CD4-positive, alpha-beta T cell (primary cell): ENCODE measurements at places on chromosomes 4 and X. TPM values are rescaled to one million over a fixed set of nuclear protein-coding genes. Genes with fewer than 3 reads are reported as not detected.

RAB9B gene
- 0.11 TPM for total RNA-seq

MTNR1A gene
- not detected for total RNA-seq

NR0B1 gene
- not detected for total RNA-seq

GAB3 gene
- 3.4 TPM for total RNA-seq

S100G gene
- not detected for total RNA-seq

ZAR1 gene
- total RNA-seq, result not detected

EXOC1L gene
- total RNA-seq, result not detected

TMEM31 gene
- not detected for total RNA-seq

CYSLTR1 gene
- 7.4 TPM for total RNA-seq

DNA sequence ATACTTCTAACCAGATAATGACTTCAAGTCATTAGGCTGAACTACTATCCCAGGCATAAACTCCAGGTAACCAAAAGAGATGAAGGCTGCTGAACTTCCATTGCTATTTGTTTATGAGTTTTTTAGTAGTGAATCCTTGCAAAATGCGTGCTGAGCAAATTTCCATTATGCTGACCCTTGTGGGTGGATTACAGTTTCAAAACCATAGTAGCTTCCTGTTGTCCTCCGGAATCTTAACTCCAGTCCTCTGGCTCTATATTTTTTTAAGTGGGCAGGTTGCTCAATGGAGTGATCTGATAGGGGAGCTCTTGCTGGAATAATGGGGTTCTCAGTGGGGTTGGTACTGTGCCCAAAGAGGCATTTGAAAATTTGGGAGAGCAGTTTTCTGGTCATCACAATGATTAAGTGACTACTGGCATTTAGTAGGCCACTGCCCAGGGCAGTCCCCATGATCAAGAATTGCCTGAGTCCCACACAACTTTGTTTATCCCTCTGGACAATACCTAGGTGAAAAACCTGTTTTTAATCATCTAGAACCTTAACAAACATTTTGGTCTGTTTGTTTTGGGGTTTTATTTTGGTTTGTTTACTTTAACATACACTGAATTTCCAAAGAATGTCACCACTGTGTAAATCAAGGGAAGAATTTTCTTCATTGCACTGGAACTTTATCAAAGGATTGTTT, 302.3 kb upstream of the GATB start:
- no peak for DNase-seq

- DNase-seq, result no peak
Observed at GRCh38 chr4:65669111-65670019, 924 bp downstream of the EPHA5 start.

GRCh38 chrX:136725441-136726104, 55.2 kb downstream of the ARHGEF6 start:
- DNase-seq, result no peak

- no peak for DNase-seq
Observed at GRCh38 chr4:166662266-166662843, 571.9 kb downstream of the SPOCK3 start.

GRCh38 chr4:88240297-88240714, 44.1 kb downstream of the PPM1K start:
- no peak for DNase-seq

DNA sequence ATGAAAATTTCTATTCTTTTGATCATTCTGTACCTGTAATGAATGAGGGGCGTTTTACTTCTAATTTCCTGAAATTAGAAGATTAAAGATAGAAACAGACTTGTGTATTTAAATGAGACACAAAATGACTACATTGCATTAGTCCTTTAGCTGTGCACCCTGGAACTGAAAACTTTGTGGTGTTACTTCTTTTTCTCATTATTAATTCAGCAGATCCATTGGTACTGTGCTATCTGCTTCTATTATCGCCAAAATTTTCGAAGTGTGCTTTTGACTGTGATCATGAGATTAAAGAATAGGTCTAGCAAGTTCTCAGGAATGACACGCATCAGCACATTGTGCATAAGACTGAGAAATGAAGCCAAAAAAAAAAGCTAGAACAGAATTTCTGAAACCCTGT, 1938.9 kb upstream of the TENM3 start:
- DNase-seq, result no peak

DNA sequence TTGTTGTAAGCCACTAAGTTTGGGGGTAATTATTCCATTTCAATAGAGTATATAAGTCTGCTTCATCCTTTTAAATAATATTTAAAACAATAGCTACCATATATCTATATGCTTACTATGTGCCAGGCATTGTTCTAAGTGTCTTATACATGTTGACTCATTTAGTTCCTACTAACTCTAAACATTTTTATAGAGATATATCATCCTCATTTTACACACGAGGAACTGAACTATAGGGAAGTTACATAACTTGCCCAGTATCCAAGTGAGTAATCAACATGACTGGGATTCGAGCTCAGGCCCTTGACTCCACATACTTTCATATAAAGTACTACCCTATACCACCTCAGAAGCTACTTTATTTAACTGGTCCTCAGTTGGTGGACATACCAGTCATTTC, 175.3 kb upstream of the RAI2 start:
- no peak for DNase-seq

GRCh38 chr4:186020793-186021407, 48.1 kb upstream of the TLR3 start:
- no peak for DNase-seq

- no peak for DNase-seq
Observed at GRCh38 chr4:3741217-3742011, 24.8 kb upstream of the ADRA2C start.

DNA sequence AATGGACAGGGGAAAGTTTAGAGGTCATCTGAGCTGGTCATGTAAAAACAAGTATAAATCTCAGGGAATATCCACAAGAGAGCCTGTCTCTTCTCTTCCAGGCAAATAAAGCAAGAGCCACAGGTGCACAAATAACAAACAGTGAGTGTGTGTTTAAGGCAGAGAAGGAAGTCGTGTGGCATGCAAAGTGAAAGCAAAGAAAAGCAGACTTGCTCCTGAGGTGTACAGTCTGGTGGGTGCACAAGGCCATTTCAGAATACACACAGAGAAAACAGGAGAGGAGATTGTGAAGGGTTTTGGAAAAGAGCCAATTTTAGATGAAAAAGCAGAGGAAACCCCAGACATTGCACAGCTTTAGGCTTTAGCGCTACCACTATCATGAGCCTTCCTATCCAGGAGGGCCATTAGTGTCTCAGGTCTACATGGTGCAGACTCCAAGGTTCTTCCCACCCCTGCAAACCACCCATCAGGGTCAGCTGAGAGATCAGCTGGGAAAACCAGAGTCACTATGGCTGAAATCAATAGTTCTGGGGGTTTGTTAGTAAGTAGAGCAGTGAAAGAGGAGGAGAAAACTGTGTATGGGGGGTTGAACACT, 355.8 kb downstream of the KLHL4 start:
- DNase-seq, result no peak

DNA sequence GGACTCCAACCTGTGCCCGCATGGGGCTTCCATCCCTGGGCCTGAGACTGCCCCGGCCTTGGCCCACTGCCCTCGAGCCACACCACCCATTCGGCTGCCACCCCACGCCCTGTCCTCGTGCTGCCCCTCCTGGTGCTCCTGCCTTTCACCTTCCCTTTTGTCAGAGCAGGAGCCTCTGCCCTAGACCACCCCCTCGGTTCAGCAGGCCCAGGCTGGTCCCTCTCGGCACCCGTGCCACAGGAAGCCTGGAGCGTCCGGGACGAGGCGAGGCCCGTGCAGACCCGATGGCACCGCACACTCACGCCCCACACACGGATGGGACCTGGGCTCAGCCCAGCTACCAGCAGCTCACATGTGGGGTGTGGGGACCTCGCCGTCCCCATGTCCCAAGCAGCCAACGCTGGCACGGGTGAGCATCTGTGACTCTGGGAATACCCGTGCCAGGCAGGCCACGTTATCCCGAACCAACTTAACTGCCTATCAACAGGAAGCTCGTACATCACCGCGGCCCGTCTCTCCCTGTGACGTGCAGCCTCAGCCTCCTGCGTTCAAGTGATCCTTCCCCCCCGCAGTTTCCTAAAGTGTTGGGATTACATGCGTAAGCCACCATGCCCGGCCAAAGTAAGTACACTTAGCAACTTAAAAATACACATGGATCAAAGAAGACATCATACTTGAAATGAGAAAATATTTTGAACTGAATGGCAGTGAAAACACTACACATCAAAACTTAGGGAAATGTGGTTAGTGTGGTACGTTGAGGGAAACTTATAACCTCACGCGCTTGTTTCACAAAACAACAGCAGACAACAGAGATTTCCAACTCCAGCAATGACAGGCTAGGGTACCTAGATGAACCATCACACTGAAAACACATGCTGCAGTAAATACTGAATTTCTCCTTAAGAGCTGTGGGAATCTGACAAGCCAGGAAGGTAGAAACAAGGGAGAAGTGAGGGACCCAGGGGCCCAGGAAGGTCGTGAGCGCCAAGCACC, 29.0 kb downstream of the LRPAP1 start:
- DNase-seq, result no peak

DNA sequence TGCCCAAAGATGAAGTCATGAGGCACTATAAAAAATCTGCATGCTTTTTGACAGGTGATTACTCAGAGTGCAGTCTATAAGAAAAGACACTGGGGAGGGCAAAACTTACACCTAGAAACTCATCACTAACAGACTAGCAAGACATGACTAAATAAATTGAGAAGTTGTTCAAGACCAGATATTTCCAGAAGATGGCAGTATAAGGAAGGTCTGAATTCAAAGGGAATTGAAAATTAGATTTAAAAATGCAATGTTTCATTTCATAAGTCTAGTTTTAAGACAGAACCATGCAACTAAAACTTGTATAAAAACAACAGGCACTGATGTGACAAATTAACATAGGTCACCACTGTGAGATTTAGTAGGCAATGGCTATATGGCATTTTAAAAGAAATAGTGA, 232.5 kb upstream of the POF1B start:
- no peak for DNase-seq

- DNase-seq, result no peak
Observed at GRCh38 chrX:13256603-13257002, 63.2 kb downstream of the ATXN3L start.

DNA sequence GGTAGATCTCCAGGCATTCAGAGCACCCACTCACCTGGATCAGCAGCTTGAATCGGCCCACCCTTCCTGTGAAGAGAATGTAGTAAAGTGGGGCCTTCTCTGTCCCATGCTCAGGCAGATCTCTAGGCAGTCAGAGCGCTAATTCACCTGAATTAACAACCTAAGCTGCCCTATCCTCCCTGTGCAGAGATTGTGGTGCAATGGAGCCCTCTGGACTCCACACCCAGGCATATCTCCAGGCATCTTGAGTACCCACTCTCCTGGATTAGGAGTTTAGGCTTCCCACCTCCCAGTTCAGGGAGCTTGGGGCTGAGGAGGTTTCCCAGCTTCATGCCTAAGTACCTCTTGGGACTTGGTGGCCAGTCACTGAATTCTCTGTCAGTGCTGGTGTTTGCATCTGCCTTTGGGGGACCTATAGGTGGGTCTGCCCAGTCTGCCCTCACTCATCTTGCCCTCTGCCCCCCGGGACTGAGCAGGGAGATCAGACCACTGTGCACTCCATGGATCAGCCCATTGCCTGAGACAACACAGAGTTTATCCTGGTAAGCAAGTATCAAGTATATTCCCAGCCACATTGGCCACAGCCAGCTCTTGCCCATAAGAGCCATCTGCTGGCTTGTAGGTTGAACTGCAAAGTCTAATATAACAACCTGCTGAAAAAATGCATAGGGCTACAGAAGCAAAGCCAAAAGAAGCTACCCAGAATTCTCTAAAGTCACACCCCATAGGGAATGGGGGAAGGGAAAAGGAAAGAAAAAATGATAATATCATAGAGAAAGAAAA, 372.9 kb downstream of the KLHL13 start:
- DNase-seq, result no peak

- no peak for DNase-seq
Observed at GRCh38 chrX:24260842-24261550, 52.9 kb downstream of the SUPT20HL2 start.

- no peak for DNase-seq
Observed at GRCh38 chr4:139514382-139515059, 41.5 kb downstream of the SETD7 start.

GRCh38 chr4:163071308-163071707, 95.4 kb downstream of the NAF1 start:
- DNase-seq, result no peak

DNA sequence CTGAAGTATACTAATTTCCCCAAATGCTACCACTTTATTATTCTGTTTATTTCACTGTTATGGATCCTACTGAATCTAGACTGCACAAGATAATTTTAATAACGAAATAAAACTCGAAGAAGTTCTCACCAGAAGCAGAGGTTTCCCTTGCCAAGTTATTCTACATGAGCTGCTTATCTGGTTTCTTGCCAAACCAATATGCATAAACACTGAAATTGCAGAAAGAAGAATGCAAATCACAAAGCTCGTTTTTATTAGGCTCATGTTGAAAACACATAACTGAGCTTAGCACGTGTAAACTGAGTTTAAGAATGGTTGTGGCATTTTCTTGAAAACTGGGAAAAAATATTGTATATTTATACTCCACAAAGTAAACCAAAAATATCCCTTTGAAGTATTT, 35.9 kb downstream of the GRID2 start:
- no peak for DNase-seq

DNA sequence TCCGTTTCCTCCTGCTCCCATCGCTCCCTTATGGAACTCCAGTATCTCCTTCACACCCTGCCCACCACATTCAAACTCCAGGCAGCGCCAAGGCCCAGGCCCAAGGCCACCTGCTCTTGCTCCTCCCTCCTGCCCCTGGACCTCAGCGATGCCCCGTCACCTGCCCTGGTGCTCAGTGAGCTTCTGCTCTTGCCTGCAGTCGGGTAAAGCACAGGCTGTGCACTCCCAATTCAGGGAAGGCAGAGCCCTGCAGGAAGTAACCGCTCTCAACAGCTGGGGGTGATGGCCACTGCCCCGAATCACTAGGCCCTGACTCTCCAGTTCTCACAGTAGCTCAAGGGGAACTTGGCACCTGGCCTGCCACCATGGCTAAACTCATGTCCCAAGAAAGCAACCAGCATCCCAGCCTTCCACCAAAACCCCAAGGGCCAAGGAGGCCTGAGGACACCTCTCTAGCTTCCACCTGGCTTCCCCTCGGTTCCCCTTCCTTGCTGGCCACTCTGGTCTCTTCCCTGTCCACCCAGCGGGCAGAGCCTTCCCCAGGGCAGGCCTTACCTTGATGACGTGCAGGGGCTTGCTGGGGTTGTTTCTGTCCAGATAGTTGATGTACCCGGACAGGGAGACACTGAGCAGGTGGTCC, 29.3 kb downstream of the WDR1 start:
- no peak for DNase-seq

DNA sequence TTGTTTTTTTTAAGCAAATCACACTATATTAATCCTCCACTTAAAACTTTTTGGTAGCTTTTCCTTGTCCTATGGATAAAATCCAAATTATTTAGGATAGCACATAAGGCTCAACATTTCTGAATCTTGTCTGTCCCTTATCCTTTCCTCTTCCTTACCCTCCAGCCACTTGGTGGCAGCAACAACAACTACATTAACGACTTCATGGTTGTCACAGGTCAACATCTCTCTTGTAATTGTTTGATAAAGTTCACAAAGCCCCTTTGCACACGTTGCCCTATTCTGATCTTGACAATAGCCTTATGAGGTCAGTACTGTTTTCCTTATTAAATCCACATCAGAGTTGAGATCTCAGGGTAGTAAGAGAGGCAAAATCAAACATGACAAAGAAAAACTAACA, 269.0 kb upstream of the PABPC4L start:
- DNase-seq, result no peak

GRCh38 chrX:39331082-39331704, 529.9 kb downstream of the MID1IP1 start:
- DNase-seq, result no peak
